Breast epithelium (tissue), 4 donors: ENCODE measurements at places on chromosomes 7 and 10.

DNA sequence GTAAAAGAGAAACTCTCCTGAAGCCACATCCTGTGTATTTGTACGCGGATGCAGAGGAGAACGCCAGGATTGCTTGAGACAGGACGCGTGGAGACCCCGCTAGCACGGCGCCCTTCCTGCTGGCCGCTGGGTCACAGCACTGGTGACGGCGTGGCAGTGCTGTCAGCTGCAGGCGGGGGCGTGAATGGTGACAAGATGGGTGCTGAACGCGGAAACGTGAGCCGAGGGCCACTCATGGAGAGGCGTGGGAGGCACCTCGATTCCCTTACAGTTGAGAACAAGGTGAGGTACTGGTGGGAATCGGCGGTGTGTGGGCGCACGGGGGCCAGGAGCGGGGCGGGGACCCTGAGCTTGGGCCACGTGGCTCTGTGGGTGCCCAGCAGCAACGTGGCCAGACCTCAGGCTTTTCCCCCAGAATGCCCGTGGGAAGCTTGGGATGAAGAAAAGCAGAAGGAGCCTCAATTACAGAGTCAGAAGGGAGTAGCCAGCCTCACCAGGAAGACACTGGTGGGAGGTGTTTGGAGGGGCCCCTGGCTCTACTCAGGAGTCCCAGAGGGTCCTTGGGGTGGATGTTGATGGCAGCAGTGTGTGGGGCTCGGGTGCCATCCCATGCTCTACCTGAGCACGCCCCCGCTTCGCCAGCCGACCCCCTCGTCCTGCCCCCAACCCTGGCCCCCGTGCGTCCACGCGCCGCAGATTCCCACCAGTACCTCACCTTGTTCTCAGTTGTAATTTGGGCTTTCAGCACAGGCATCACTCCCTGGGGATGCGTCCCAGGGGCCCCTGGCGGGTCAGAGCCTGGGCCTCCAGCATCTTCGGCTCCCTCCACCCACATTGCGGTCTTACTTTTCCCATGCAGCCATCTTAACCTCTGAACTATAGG lies 208.4 kb upstream of the TCERG1L start:
- DNase-seq = no peak

GRCh38 chr10:30057894-30058556 lies 1.4 kb downstream of the JCAD start:
- DNase-seq = no peak

- DNase-seq = no peak
These were observed 928.7 kb downstream of the IPMK start for GRCh38 chr10:57338823-57339558.

DNA sequence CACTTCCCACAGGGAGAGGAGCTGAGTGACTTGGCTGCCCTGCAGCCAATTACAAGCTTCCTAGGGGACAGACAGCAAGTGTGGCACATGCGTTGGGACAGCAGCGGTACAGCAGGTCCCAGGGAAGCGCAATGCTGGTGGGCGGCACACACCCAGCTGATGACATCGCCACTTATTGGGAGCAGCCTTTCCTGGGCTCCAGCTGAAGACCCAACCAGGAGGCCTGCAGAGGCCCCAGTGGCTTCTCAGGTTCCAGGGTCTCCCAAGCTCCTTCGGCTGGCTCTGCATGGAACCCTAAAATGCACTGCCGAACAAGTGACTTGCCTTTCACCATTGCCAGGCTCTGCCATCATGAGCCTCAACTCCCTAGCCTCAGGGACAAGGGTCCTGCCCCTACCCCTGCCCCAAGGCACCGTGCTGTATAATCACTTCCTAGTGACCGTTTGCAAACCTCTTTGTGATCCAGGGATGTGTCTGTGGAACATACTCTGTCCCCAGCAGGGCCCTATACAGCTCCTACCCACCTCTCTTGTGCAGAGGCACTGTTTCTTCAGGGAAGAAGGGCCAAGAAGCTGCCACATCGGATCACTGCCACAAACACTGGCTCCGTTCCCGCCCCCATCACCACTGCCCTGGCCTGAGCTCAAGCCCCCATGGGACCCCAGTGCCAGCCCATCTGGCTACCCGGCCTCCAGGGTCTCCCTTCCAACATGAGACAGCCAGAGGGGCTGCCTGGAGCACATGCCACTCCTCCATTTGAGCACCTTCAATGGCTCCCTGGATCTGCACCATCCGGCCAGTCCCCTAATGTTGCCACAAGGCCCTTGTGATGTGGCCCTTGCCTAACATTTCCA lies 19.3 kb upstream of the SLIT1 start:
- DNase-seq = no peak

GRCh38 chr7:27994639-27995038 lies 186.0 kb downstream of the JAZF1 start:
- no peak for DNase-seq

- no peak for DNase-seq
These were observed 354.5 kb downstream of the TFEC start for GRCh38 chr7:115676080-115676479.

GRCh38 chr7:66921396-66921917 lies 432 bp downstream of the TMEM248 start:
- peak; percentile 55 for DNase-seq

DNA sequence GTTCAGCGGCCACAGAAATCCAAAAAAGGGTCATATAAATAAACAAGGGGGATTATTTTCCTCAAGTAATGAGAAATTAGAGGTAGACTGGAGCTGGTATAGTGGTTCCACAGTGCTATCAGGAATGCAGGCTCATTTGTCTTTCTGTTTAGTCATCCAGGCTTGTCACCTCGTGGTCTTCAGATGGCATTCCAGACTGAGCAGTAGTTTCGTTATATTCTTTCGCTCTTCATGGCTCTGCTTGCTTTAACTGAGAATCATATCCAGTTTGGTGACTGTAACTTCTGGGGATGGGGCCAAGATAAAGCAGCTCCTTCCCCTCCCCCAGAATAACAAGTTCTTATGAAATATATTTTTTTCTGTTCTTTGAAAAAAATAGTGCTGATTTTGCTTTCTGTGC lies 9.5 kb downstream of the ANKIB1 start:
- no peak for DNase-seq

DNA sequence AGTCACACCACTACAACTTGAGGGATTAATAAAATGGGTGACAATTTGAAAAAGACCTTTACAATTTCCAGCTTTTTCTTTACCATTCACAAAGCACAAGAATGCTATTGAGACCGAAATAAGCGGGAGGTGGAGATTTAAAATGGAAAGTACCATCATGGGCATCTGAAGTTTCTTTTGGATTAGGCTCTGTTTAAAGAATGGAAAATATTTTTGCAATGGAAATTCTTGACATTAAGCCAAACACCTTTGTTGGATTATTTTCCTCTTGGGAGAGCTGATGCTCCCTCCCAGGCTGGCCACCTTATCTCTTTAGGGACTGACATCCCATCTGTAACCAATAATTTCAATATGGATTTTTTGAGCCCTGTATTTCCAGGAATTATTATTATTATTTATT lies 62.5 kb downstream of the BPGM start:
- DNase-seq = no peak

GRCh38 chr7:36638140-36638539 lies 86.2 kb downstream of the AOAH start:
- DNase-seq = no peak

GRCh38 chr10:119686465-119687191 lies 35.4 kb downstream of the BAG3 start:
- peak; percentile 76 for DNase-seq

GRCh38 chr7:148912758-148913541 lies 28.9 kb upstream of the EZH2 start:
- DNase-seq = no peak
